ENCODE measurements at places on chromosomes 4 and X.

DNA sequence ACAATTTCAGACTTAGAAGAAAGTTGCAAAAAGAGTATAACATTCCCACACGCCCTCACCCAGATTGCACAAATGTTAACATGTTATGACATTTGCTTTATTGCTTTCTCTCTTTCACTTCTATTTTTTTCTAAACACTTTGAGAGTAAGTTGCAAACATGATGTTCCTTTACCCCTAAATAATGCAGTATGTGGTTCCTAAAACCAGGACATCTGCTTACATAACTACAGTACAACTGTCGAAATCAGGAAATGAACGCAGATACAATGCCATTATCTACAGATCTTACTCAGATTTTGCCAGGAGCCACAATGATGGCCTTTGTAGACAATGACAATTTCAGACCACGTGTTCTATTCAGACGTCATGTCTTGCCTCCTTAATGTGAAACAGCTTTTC, 22.4 kb downstream of the SH3TC1 start:
- DNase-seq = no peak

DNA sequence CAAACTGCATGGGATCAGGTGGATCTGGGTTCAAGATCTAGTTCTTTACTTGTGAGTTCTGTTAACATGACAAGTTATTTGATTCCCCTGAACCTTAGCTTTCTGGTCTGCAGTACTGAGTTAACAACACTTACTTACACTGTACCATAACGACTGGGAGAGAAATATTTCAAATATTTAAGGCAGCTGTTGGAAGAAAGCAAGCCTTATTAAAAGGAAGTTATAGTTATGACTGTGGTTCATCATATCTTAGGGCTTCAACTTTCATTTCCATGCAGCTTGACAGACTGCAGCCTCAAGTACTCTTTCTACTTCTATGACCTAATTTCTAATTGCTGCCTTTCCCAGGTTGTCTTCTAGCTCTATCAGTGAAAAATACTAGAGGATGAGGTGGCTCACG, 40.0 kb upstream of the PDGFRA start:
- no peak for DNase-seq

DNA sequence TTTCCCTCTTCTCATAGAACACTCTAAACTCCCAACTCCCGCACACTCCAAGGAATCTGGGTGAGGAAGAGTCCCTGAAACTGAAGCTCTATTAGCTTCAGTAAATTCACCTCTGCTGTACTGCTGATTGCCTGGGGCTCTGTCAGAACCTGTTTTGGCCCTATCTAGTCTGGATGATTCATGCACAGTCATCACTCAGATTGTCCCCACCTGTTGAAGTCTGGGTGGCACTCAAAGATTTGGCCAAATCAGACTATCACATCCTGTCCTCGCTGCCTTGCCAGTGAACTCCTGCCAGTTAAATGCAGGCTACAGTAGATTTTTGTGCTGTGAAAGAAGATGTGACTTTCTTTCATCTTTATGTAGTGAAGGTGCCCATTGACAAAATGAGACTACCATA, 63.5 kb upstream of the EMCN start:
- no peak for DNase-seq

DNA sequence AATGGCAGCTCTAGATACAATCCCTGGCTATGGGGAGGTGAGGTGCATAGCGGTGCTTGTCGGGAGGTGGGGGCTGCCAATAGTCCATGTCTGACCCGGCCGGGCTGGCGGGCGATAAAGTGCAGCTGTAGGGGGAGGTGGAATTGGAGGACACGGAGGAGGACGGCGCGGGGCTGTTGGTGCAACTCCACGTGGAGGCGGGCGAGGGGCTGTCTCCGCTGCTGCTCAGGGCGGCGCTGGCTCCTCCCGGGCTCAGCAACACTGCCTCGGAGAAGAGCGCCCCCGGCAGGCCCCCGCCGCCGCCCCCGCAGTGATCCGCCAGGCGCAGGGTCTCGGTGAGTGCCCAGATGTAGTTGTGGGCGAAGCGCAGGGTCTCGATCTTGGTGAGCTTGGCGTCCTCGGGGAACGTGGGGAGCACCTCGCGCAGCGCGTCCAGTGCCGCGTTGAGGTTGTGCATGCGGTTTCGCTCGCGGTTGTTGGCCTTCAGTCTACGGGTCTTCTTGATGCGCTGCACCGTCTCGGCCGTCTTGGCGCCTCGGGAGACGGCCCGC, 1.3 kb downstream of the NEUROG2 start:
- DNase-seq = no peak

DNA sequence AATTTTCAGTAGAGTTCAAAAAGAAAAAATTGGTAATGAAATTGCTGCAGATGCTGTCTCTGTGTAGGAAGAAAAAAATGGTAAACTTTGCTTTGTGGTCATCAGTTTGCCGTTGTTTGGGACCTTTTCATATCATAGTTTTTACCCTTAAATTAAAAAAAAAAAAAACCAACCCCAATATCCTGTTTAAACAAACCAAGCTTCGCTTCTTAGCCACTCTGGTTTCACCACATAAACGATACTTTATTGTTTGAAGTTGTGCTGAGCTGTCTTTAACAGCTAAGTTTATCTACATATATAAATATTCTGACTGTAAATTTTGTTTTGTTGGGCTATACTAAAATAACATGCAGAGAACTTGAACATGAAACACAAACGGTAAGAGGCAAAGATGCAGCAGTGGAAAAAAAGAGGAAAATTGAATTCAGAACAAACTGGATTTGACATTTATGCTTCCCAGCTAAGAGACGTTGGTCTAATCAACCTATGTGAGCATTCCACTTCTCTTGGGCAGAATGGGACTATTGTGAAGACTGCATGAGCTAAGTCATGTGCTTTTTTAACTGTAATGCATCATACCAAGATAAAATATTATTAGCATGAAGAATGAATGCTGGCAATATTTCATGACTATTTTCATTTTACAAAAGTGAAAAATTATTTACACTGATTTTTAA, 15.7 kb upstream of the H2AZ1 start:
- no peak for DNase-seq

DNA sequence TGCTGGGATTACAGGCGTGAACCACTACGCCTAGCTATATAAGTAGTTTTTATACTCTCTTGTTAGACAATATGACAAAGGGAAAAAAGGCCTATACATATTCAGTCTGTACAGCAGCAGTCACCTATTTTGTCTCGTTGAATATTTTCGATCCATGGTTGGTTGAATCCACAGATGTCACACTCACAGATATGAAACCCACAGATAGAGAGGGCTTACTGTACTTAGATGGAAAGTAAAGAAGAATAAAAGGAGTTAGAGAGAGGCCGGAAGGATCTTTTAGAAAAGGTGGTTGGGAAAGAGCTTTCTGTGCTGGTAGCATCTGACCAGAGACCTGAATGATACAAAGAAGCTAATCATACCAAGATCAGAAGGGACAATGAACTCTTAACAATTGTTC, 38.3 kb upstream of the SPINK2 start:
- no peak for DNase-seq

- no peak for DNase-seq
Observed at GRCh38 chr4:176971576-176972115, 178.9 kb upstream of the VEGFC start.

DNA sequence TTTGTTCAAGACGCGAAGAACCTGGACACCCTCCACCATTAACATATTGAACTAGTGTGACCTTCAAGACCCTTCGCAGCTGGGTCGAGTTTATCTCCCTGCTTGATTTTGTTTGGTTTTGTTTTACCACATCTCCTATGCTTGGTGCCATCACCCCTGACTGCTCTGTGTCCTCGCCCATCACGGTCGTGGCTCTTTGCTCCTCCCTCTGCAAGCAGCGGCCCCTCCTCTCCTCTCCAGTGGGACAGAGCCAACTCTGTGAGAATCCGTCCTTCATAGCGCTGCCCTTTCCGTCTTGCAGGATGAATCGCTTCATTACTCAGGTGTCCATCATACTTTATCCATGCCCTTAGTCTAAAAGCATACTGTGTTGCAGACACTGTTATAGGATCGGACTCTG, 9.1 kb upstream of the FAM149A start:
- no peak for DNase-seq
